GF-D8 (cell line): ENCODE measurements at places on chromosomes 13 and 19.

DNA sequence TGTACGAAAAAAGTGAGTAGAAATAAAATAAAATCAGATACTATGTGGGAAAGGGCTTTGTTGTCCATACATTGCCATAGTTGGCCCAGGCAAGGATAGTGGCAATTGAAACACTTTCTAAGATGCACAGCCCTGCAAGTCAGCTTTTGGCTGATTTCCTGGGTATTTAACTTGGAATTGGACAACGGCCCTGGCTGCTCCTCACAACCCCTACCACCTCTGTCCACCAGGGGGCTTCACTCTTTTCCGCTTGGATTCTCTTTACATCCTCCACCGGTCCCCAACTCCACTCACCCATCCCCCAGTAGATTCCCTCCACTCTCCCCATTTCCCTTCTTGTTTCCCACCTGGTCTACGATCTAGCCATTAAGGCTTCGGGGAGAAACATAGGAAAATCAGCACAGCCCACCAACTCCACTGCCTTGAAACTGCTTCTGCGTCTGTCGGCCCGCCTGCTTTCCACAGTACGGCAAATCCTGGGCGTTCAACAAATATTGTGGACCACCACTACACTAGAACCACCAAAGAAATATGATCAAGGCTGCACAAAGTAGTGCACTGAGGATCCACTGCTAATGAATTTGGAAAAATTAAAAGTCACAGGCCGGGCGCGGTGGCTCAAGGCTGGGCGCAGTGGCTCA, 48.6 kb upstream of the GTF3A start:
- DNase-seq: no peak

- DNase-seq: no peak
Observed at GRCh38 chr19:41411968-41412265, 14.3 kb downstream of the BCKDHA start.

DNA sequence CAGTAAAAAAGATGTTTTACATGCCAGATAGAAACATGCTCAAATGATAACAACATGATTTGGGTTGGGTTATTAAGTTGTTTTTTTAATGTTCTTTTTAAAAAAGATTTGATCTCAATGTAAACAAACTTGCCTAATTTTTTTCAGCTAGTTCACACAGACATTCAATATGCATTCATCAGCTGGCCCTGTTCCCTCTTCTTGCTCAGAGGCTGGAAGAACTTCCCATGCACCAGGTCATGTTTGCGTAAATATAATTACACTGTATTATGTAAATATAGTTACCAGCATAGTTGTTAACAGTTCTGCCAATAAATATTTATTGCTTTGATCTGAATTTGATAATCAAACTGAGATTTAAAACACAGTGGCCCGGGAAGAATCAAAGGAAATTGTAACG, 70.6 kb downstream of the ATP11A start:
- no peak for DNase-seq

GRCh38 chr13:21216332-21216731, 39.9 kb downstream of the MRPL57 start:
- DNase-seq: no peak

GRCh38 chr19:49042177-49042576, 1.5 kb upstream of the CGB5 start:
- no peak for DNase-seq

- no peak for DNase-seq
Observed at GRCh38 chr19:31818798-31819105, 469.5 kb upstream of the TSHZ3 start.

DNA sequence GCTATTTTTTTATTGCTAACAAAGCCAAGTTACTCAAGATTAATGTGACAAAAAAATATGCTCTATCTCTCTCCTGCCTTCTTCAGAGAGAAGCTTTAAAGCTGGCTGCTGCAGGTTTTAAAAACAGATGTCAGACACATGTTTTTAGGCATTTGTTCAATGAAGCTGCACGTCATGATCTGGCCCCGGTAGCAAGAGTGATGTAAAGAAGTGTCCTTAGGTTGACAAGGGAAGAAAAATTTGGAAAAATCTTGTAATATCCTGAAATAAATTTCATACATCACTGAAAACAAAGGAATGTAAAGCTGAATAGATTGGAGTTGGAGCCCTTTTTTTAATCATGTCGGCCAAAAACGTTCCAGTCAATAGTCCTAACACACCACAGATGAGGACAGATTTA, 531.4 kb upstream of the NBEA start:
- no peak for DNase-seq
